ENCODE measurements at places on chromosomes 1 and 21.

DNA sequence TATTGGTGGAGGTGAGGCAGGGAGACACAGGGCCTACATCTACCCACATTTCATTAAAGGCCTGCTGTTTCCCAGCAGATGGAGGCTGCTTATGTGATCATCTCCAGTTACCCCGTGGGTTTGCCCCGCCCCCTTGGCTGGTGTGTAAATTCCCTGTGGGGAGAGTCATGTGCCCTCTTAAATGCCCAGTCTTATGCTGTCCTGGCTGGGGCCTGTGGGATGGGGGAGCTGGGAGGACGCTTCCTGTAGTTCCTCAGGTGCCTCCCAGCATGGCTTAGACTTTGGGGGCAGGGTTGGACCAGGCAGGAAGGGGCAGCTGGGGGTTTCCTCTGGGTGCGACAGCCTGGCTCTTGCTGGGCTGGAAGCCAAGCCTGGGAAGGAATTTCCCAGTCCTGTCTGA is 15.5 kb upstream of the CITED4 start:
- peak; percentile 22 for DNase-seq

DNA sequence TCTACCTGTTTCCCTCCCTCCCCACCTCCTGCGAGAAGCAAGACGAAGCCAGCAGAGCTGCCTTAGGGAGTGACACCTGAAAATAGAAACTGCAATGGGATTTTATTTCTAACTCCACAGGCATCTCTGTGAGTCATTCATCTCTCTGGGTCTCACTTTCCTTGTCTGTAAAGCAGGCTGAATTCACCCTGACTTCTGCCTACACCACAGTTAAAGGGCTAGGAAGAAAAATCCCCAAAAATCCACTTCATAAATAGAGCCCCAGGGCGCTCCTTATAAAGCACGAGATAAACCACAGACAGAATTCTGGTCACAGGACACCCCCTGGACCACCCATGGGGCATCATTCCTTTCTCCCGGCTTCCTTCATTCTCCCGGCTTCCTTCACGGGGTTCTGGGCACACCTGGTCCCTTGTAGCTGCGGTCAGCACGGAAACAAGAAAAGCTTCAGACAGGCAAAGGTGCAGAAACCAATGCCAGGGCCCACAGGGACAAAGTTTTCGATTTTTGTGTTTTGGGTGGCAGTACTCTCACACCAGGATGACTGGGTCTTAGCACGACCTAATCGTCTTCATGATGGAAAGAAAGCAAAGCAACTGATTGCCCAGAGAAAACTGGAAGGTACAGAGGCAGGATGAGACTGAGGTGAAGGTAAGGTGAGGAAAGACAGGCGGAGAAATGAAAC is 2.8 kb upstream of the H6PD start:
- DNase-seq = no peak

DNA sequence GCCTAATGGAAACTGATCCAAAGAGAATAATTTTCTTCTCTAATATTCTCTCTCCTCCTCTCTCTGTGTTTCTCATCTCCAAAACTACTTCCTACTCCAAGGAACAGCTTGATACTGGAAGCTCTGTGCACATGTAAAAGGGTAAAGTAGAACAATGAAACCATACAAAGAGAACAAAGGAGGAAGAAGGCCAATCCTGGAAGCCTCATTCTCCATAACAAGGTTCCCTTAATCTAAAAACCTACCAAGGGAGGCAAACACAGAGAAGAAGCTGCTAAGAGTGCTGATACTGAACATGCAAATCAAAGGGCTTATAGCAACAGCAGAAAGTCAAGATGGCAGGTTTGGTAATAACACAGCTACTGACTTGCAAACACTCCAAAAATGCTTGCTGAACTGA is 44.4 kb downstream of the SIPA1L2 start:
- peak; percentile 60 for DNase-seq

- no peak for DNase-seq
These were observed 7.3 kb upstream of the UMODL1 start for GRCh38 chr21:42063571-42064521.

GRCh38 chr21:38388647-38389353 is 109.5 kb downstream of the ERG start:
- DNase-seq = no peak

GRCh38 chr1:21647431-21648351 is 21.5 kb downstream of the RAP1GAP start:
- DNase-seq = no peak

- no peak for DNase-seq
These were observed 9.1 kb upstream of the KYAT3 start for GRCh38 chr1:89001510-89001909.

GRCh38 chr1:105664495-105664894 is 1392.0 kb upstream of the PRMT6 start:
- DNase-seq = no peak

- DNase-seq = peak; percentile 77
These were observed 196.9 kb upstream of the C8B start for GRCh38 chr1:57162607-57163261.

DNA sequence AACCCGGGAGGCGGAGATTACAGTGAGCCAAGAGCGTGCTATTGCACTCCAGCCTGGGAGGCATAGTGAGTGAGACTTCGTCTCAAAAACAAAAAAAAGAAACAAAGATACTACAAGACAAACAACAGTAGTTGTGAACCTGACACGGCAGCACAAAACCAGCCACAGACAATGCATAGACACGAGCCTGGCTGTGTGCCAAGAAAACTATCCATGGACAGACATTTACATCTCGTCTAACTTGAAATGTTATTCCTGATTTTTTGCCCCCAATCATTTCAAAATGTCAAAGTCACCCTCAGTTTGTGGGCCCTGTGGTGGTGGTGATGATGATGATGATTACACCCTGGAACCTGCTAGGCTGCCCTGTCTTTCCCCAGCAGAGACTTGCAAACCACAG is 6.3 kb downstream of the KLHL21 start:
- DNase-seq = no peak

GRCh38 chr1:226129230-226129629 is 57.3 kb downstream of the ACBD3 start:
- no peak for DNase-seq

DNA sequence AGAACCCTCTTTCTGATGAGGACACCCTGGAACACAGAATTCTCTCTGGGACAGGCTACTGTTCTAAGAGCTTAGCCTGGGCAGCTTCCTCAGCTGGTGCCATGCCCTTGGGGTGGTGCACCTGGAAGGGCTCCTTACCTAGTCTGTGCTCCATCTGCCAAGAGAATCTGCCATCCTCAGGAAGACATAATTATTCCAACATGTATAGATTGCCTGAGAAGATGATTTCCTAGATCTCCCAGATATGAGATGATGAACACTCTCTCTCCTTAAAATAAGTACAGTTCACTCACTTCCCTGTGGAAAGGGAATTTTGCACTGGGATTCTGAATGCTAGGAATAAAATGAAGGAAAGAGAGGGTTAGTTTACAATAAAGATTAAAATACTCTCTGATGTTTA is 87.6 kb downstream of the NENF start:
- no peak for DNase-seq

DNA sequence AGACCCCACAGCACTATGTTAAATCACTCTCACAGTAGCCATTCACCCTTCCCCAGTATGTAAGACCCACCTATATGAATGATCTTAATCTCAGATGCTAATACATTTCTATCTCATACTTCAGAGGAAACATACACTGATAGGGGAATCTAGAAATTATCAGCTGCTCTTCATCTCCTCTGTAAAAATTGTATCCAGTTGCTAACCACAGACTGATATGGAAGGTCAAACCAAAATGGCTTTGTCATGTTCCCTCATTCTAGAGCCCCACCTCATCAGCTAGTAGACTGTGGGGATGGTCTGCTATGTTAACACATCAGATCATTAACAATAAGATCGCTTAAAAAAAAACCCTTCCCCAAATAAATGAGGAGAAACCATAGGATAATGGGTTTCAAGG is 71.7 kb downstream of the UBR4 start:
- no peak for DNase-seq

DNA sequence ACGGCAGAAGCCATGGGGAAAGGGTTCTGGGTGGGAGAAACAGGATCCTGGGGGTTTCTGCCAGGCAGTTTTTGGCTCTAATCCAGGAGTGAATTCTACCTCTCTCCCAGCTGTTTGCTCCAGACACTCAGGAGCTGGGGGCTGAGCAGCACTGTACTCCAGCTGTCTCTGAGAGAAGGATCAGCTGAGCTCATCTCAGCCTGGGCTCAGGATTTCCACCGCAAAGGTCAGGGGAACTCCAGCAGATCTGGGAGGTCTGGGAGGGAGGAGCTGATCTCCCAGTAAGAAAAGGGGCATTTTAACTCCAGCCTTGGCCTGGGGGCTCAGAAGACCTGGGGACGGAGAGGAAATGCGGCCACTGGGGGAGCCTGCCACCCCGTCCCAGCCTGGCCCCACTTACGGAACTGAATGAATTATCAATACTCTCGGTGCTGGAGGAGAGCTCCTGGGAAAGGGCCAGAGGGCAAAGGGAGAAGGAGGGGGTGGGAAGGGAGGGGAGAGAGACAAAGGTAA is 17.3 kb downstream of the PI4KB start:
- DNase-seq = no peak

DNA sequence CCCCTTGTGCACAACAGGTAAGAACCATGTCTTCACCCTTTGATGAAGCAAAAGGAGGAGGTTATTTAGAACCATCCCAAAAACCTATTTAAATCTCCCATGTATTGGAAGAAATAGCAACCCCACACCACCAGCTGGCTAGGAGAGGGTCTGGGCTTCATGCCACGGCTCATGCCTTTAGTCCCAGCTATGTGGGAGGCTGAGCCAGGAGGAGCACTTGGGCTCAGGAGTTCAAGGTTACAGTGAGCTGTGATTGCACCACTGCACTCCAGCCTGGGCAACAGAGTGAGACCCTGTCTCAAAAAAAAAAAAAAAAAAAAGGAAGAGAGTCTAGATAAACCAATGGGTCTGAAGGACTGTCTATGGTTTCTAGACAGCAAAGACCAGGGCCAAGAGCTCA is 197.9 kb upstream of the COA6 start:
- no peak for DNase-seq

DNA sequence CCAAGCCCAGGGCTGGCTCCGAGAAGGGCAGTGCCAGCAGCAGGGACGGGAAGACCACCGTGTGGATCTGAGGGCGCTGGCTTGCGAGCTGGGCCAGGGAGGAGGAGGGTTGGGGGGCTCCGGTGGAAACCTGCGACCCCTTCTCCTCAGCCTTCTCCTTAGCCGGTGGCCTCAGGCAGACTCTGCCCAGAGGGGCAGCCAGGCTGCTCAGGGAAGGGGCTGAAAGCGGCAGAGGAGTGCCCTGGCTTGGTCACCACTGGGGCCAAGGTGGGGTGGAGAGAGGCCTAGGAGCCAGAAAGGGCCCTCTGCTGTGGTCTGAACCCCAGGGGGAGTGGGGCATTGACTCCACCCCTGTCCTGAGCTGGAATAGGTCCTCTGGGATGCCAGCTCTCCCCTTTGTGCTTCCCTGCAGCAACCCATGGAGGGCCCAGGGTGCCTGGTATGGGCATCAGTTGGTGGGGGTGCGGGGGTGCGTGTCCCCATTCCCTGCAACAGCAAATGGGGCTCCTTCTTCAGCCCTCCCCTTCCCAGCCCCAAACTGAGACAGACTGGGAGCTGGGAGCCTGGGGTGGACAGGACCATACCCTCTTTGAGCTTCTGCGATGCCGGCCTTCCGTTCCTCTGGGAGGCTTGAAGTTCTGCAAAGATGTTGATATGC is 6.5 kb upstream of the IBA57 start:
- DNase-seq = no peak

- no peak for DNase-seq
These were observed 12.3 kb upstream of the LYPLAL1 start for GRCh38 chr1:219161371-219161770.

DNA sequence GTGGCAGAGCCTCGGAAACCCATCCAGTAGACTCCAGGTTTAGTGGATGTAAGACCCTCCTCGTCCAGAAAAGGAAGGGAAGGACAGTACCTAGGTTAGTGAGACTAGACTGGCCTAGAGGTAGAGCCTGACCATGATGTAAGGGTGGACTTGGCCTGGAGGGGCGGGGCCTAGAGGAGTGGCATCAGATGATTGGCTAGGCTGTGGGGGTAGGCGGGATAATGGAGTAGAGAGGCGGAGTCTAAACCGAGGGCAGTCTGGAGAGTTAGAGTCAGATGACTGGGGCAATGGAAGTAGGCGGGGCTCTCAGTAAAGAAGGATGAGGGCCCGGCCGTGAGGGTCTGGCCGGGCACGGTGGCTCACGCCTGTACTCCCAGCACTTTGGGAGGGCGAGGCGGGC is 70.1 kb downstream of the EPHB2 start:
- DNase-seq = peak; percentile 63

- no peak for DNase-seq
These were observed 3.8 kb upstream of the B3GALT2 start for GRCh38 chr1:193190096-193190744.

GRCh38 chr1:8745749-8746390 is 71.6 kb downstream of the RERE start:
- no peak for DNase-seq

- no peak for DNase-seq
These were observed 56.5 kb upstream of the SSBP3 start for GRCh38 chr1:54462597-54463258.

Measured in globus pallidus (tissue), 1 donor.